ENCODE measurements at places on chromosomes 13 and 19.

DNA sequence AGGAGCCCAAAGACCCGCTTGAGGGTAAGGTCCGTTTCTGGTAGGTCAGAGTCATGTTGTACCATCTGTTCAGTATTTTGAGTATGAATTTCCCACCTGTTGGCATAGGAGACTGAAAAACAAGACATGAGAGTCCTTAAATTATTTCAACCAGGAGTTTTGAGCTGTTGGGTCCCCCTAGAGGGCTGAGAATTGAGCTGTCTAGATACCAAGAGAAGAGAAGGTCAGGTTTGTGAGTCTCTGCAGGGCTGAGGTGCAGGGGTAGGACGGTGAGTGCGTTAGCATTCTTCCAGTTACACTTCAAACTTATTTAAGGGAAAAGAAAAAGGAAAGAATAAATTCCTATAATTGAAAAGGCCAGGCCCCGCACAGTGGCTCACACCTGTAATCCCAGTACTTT is 5.0 kb downstream of the CBLC start:
- no peak for DNase-seq

GRCh38 chr13:99522298-99522697 is 21.0 kb downstream of the TM9SF2 start:
- DNase-seq, result no peak

DNA sequence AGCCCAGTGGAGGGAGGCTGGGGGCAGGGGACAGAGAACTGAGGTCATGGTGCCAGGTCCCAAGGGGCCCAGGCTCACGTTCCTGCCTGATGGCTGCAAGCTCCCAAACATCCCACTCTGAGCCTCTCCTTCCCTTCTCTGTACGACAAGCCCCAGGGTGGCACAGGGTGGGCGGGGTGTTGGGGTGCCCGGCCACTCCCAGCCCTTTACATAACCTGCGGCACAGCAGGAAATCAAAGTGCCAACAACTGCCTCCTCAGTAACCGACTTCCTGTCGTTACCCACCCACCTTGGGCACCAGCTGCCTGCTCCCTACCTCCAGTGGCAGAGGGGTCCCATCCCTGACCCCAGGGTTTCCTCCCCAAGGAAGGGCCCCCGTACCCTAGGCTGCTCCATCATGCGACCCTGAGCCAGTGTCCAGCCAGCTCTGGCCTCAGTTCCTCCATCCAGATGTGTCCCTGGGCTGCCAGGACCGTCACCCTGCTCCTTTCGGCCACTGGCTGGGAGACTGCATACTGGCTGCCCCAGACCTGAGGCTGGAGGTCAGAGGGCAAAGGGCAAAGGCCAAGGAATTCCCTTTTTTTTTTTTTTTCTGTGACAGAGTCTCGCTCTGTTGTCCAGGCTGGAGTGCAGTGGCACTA is 27.7 kb upstream of the NFIC start:
- peak; percentile 91 for DNase-seq

- no peak for DNase-seq
Observed at GRCh38 chr19:5456841-5457200, 1.6 kb downstream of the ZNRF4 start.

DNA sequence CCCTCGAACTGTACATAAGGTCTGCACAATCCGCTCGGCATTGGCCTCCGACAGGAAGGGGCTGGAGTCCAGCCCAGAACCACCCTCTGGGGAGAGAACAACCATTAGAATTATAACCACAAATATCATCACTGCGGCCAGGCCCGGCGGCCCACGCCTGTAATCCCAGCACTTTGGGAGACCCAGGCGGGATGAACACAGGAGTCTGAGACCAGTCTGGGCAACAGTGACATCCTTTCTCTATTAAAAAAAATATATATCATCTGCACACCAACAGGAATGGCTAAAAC is 11.4 kb downstream of the COQ8B start:
- no peak for DNase-seq

- DNase-seq, result peak; percentile 97
Observed at GRCh38 chr19:2627319-2627829, 75.1 kb downstream of the GNG7 start.

DNA sequence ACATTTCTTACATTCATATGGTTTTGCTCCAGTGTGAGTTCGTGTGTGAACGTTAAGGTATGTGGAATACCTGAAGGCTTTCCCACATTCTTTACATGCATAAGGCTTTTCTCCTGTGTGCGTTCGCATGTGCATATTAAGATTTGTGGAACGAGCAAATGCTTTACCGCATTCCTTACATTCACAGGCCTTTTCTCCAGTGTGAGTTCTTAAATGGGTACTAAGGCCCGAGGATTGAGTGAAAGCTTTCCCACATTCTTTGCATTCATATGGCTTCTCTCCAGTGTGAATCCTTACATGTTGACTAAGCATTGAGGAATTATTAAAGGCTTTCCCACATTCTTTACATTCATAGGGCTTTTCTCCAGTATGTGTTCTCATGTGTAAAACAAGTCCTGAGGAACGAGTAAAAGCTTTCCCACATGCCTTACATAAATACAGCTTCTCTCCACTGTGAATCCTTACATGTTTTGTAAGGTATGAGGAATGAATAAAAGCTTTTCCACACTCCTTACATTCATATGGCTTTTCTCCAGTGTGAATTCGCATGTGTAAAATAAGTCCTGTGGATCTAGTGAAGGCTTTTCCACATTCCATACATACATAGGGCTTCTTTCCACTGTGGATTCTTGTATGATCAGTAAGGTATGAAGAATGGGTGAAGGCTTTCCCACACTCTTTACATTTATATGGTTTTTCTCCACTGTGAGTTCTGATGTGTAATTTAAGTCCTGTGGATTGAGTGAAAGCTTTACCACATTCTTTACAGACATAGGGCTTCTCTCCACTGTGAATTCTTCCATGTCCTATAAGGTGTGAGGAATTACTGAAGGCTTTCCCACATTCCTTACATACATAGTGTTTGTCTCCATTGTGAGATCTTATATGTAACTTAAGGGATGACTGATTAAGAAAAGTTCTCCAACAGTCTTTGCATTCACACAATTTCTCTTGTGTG is 10.7 kb downstream of the ZNF846 start:
- DNase-seq, result no peak

DNA sequence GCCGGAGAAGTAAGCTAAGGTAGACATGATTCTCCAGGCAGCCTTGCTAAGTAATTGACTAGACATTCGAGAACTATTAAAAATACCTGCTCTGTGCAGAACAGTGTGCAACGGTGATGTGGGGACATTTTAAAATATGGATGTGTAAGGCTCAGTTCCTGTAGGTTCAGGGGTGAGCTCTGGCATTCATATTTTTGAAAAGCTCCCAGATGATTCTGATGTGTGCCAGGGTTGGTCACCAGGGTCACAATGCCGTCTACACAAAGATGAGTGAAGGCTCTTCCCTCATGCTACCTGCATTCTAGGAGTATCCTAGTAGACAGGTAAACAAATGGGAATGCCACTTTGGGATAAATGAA is 702 bp upstream of the EPSTI1 start:
- DNase-seq, result no peak
